NCI-H1694 (cell line): ENCODE measurements at places on chromosomes 1 and 21.

DNA sequence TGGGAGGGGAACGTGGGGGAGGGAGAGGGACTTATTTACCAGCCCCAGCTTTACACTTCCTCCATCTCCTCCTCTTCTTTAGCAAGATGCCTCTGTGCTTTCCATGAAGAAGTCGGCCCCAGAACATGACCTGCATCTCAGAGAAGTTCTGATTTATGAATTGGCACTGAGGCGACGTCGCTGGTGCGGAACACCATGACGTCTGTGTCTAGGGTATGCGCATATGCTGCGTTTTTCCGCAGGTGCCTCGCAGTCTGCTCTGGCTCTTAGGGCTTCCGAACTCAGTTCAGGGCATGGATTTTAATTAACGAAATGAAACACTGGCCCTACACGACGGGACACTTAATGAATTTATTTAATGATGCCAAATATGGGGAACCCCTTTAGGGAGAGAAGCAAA lies 510.3 kb downstream of the SMYD3 start:
- peak; percentile 74 for DNase-seq

- DNase-seq: peak; percentile 8
Measured at GRCh38 chr1:67307251-67308060, at the start of gene IL12RB2. Gene IL12RB2, plus strand, starts transcription at chr1:67307873. Its CDS starts 12,496 bp downstream, at chr1:67320369.

DNA sequence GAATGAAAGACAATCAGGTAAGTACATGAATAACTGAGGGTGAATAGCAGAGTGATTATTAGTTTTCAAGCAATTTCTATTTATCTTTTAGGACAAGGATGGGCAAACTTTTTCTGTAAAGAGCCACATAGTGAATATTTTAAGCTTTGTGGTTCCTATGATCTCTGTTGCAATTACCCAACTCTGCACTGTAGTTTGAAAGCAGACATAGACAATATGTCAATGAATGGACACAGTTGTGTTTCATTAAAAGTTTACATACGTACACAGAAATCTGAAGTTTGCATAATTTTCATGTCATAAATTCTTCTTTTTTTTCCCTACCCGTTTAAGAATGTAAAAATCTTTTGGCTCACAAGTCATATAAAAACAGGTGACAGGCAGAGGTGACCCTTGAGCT lies 71.4 kb downstream of the ZNF281 start:
- DNase-seq: no peak

GRCh38 chr1:7591565-7591964 lies 179.5 kb upstream of the VAMP3 start:
- no peak for DNase-seq

DNA sequence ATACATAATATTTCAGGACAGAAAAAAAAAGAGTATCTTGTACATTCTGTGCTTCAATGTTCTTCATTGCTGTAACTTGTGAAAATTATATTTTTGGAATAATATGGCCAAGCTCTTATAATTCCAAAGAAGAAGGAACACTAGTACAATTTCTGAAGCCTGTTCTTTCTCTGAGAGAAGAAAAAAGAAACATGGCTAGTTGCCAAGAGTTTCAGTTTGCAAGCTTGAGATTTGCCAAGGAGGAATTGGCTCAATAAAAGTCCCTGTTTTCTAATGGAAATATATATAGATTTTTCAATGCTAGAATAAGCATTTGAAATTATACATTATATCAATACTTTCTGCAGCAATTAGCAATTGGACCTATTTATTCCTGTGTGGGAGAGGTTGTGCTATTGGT lies 285.2 kb upstream of the NEGR1 start:
- no peak for DNase-seq

DNA sequence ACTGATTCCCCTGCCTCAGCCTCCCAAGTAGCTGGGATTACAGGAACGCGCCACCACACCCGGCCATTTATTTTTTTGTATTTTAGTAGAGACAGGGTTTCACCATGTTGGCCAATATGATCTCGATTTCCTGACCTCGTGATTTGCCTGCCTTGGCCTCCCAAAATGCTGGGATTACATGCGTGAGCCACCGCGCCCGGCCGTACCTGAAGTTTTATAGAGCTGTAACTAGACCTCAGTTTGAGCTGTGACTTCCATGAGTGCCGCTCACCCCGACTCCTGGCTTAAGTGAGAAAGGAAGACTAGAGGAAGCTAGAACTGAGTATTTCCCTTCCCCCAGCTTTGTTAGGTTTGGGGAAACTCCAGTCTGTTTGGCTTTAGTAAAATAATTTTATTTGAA lies 1283.1 kb downstream of the KCNT2 start:
- DNase-seq: no peak

DNA sequence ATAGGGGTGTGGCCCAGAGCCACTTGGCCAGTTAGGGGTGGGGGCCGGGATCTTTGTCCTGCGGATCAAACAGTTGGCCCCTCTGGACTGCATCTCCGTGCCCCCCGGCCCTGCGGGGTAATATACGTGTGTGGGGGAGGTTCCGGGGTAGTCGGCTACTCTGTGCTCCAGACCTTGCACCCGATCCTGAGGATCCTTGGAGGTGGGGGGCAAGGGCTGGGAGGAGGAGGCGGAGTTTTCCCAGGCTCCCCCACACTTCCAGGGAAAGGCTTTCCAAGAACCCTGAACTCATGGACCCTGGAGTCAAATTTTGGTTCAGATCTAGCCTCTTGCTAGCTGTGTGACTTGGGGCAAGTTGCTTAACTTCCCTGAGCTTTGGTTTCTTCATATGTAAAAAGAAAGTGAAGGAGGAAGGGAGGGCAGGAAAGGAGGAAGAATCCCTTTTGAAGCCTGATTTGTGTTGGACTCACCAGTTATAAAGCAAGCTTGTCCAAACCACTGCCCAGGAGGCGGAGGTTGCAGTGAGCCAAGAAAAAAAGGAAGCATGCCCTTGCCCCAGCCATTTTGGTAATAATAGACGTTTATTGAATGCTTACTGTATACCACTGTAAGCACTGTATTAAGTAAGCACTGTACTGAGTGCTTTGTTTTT lies 686 bp downstream of the MIIP start:
- no peak for DNase-seq

DNA sequence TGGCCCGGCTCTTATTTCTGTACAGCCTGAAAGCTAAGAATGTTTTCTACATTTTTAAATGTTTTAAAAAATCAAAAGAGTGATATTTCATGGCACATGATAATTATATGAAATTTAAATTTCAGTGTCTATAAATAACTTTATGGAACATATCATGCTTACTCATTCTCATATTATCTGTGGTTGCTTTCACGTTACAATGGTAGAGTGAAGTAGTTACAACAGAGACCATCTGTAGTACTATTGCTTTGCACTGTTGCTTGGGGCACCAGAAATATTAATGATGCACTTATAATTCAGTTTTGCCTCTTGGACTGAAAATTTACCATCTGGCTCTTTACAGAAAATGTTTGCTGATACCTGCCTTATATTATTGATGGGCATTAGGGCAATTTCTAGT lies 481.6 kb downstream of the PLPP3 start:
- DNase-seq: peak; percentile 18

DNA sequence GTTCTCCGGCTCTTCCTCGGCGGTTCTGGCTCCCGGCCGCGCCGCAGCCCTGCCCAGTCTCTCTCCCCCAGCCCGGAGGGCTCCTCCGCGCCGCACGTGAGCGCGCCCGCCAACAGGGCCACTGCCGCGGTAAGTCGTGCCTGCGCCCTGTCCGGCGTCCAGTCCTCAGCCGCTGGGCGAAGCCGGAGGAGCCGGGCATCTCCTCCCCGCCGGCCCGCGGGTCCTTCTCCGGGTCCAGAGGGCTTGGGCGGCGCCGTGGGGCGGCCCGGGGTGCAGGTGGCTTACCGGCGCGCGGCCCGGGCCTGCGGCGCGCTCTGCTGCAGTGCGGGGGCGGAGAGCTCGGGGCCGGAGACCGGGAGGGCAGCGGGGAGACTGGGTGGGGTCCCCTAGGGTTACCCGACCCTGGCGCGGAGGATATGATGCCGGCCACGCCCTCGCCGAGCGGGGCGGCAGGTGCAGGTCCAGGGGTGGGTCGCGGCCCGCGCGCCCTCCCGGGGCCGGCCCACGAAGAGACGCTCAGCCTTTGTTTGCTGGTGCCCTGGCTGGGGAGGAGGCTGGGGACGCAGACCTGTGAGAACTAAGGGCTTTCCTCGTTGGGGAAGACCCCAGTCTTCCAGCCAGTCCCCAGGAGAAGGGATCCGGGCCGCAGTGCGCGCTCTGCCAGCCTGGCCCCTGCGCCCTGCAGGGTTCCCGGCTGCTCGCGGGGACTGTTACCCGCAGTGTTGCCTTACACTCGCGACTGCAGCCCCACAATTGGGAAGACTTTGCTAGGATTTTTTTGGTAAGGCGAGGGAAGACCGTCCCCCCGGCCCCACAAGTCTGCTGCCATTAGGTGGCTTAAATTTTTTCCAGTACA lies at the start of gene DOP1B:
Gene DOP1B, plus strand, starts transcription at position 10 of the 856 bp plus-strand sequence. CDS start 7,910 bp downstream, outside the sequence.
- DNase-seq: peak; percentile 23
